CD4-positive, alpha-beta T cell treated with Interleukin-2 at 100 ng/mL for 4 hours (primary cell): ENCODE measurements at places on chromosomes 12 and 14.

DNA sequence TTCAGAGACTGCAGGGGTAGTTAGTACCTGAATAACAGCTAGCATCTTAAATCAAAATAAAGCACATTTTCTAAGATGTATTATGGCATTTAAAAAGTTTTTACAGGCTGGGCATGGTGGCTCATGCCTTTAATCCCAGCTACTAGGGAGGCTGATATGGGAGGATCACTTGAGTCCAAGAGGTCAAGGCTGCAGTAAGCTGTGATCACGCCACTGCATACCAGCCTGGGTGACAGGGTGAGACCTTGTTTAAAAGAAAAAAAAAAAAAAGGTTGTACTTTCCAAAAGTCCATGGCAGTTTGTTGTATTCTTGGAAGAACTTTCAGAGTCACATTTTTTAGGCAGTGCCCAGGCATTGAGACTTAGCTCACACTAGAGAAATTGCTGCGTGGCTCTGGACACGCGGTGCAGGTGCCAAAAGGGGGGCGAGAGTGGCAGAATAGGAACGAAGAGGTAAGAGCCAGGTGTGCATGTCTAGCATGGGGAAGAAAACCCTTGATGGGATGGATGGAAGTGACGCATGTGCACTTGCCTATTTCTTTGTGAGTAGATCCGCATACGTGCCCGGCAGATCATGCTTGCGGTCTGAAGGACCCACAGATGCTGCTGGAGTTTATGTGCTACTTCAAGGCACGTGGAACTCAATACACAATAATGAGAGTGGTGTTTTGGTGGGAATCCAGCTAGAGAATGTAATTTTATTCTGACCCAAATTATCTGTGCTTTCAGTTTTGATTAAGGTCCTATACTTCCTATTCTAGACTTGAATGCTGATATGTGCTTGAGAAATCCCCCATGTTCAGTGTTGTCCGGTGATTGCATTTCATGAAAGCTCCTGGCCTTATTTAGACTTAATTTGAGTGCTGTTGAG lies 11.9 kb downstream of the ANKRD13A start:
- no peak for DNase-seq

GRCh38 chr14:74917646-74918081 lies 5.4 kb downstream of the RPS6KL1 start:
- DNase-seq: no peak

GRCh38 chr12:4353785-4354208 lies 25.7 kb downstream of the FGF23 start:
- DNase-seq: peak; percentile 50

GRCh38 chr12:44847403-44847802 lies 28.7 kb downstream of the NELL2 start:
- no peak for DNase-seq

GRCh38 chr14:20722016-20722415 lies 23.7 kb upstream of the EDDM3A start:
- no peak for DNase-seq

GRCh38 chr14:42513837-42514236 lies 907.2 kb downstream of the LRFN5 start:
- no peak for DNase-seq

DNA sequence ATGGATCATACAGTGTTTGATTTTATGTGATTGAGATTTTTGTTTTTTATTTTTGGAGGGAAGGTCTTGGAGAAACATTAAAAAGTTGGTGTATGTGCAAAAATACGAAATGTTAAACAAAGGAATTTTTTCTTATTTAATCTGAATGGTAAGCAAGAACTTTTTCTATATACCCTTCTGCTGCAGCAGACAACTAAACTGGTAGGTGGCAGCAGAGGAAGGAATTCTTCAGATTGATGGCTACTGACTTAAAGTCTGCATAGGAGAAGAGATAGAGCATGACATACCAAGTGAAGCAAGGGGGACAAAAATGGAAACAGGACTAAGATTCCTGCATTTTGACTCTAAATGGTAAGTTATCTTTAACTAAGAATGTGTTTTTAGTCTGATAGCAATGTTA lies 42.0 kb upstream of the A2ML1 start:
- DNase-seq: no peak

- DNase-seq: no peak
These were observed 26.1 kb upstream of the PLEKHG7 start for GRCh38 chr12:92676710-92677109.

GRCh38 chr12:40185303-40185693 lies 39.5 kb upstream of the LRRK2 start:
- DNase-seq: no peak
